ENCODE measurements at places on chromosomes 2 and 18.

GRCh38 chr2:97754690-97755346 is 41.4 kb downstream of the ZAP70 start:
- DNase-seq = no peak

DNA sequence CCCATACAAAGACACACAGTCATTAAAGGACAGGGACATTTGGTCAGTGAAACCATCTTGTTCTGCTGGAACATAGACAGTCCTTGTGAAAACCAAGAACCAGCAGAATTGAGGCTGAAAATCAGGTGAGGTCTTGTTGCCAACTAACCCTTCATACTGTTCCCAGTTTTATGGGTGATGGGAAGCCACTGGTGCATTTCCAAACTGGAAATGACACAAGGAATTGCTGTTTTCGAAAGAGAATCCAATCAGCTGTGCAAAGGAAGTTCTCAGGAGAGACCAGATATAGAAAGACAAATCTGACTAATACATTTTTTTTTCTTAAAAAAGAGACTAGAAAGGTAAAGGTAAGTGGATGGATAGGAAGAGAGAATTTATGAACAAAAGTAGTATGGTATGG is 948.2 kb downstream of the TSN start:
- DNase-seq = no peak

- DNase-seq = no peak
Observed at GRCh38 chr18:44835703-44836102, 155.0 kb downstream of the SETBP1 start.

- DNase-seq = no peak
Observed at GRCh38 chr2:152047824-152048471, 50.9 kb downstream of the CACNB4 start.

GRCh38 chr2:241637018-241637794 is at the start of the genes ATG4B and THAP4:
ATG4B (plus strand) TSS chr2:241637693; CDS start chr2:241637715, 22 bp downstream.
THAP4 (minus strand) TSS chr2:241637158; CDS start chr2:241637017, 141 bp downstream.
- peak; percentile 80 for DNase-seq

Measured in HL-60 (cell line).